ENCODE measurements at places on chromosomes 2 and 18.

DNA sequence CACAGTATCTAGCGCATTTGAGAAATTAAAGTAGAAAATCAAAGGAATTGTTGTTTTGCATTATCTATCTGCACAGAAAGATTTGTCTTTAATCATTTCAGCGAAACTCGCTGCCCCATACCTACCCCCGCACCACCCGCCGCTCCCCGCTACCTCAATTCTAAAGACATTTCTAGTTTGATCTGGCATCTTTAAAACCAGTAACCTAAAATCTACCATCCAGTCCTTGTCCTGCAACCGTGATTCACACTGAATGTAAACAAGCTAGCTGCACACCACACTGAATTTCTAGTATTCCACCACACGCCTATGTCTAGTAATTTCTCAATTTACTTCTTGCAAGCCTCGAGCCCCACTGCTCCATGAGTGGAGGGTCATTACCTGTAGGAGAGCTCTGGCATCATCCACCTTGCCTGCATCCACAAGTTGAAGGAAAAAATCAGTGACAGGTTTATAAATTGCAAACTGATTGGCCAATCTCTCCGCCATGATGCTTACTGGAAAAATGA, 60.1 kb downstream of the ABCG8 start:
- no peak for DNase-seq

DNA sequence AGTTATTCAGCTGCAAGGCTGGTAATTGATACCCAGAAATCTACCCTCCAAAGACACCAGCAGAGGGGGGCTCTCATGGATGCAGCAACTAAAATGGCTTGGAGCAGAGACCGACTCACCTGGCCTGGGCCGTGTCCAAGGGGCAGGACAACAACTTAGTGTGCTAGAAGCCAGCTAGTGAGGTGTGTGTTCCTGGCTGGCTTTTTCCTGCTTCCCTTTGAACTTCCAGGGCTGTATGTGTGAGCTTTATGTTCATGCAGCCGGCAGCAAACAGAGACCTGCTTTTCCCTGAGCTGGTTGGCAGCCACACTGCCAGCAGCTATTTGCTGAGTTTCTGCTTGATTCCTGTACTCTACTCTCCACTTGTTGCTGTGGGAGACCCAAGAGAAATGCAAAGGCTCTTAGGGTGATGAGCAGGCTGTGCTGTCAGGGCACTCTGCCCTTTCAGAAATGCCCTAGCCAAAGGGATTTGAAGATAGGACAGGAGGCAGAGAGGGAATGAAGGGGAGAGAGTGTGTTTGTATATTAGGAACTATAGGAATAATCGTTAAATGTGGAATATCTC, 23.7 kb upstream of the GRP start:
- DNase-seq = no peak

GRCh38 chr18:71878226-71878625, 665.9 kb downstream of the CBLN2 start:
- DNase-seq = no peak

DNA sequence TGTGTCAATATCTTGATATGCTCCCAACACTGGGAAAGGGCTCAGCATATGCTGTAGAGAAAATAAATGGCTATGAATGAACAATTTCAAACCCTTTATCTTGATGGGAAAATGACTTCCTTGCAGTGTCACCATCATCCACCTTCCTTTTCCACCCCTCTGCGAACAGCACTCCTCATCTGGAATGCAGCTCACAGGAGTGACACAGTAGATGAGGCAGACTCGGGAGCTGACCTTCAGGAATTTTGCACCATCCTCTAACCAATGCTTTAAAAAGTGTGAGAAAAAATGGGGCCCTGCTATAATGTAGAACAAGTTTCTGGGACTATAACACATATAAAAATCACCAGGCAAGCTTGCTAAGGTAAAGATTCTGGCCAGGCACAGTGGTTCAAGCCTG, 41.3 kb upstream of the YPEL5 start:
- no peak for DNase-seq

DNA sequence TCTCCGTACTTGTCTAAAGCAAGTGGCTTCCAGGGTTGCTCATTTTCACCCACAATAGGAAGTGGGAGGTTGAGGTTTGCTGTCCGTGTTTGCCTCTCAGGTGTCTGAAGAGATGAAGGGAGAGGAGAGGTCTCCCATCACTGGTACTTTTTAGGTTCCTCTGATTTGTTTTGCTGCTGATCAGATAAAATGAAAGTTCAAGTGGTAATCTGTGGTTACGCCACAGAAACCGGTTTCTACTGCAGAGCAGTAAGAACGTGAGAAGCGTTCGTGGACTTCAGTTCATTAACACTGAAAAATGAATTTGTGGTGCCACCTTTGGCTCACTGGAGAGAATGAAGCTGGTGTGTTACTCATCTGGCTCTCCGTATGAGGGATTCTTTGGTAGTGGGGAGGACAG, 118.2 kb downstream of the GBX2 start:
- no peak for DNase-seq

GRCh38 chr18:35236571-35237363, 4.1 kb upstream of the ZNF397 start:
- no peak for DNase-seq

Data from NCI-H2171 (cell line).